Mesenteric fat pad (tissue), 1 donor: ENCODE measurements at places on chromosomes 3 and 15. TPM values are rescaled to one million over a fixed set of nuclear protein-coding genes. Genes with fewer than 3 reads are reported as not detected.
A peak's percentile ranks its signal among the peaks of the same experiment; 100 is the strongest.

GRCh38 chr15:48481802-48482201 lies 150.6 kb downstream of the DUT start:
- DNase-seq, result no peak

The FRMD4B gene
- 30.5 TPM for total RNA-seq

GRCh38 chr3:3172627-3173026 lies 6.9 kb downstream of the CRBN start:
- DNase-seq, result no peak

DNA sequence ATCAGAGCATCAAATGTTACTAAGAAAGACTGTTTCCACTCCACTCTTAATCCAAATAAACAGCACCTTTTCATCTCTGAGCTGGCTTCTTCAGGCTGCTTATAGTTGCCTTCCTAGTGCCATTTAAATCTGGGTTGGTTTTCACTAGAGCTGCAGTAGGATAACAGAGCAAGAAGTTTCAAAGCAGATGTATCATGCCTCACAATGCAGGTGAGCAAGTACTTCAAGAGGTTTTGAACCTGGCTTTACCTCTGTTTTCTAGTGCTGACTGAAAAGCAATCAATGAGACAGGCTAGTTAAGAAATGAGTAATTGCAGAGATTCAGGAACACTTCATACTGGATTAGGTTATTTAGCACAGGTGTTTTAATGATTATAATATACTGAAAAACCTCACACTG lies 147.7 kb upstream of the SATB1 start:
- DNase-seq, result no peak

DNA sequence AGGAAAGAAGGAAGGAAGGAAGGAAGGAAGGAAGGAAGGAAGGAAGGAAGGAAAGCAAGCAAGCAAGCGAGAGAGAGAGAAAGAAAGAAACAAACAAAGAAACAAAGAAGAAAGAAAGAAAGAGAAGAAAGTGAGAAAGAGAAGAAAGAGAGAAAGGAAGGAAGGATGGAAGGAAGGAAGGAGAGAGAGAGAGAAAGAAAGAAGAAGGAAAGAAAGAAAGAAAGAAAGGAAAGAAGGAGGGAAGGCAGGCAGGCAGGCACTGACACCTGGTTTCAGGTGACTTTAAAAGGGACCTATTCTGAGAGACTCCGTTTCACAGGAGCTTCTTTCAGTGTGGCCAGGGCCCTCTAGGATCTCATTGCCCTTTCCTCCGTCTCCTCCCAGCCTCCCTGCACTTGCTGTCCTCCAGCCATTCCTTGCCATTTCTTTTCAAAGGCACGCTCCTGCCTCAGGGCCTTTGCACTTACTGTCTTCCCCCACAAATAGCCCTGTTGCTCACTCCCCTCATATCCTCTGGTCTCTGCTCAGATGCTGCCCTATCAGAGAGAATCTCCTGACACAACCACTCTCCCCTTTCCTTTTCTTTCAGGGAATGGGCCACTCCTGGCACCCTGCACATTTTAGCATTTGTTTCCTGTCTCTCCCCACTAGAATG lies 31.5 kb downstream of the IL12A start:
- no peak for DNase-seq

The NANOGP8 gene
- not detected for total RNA-seq

DNA sequence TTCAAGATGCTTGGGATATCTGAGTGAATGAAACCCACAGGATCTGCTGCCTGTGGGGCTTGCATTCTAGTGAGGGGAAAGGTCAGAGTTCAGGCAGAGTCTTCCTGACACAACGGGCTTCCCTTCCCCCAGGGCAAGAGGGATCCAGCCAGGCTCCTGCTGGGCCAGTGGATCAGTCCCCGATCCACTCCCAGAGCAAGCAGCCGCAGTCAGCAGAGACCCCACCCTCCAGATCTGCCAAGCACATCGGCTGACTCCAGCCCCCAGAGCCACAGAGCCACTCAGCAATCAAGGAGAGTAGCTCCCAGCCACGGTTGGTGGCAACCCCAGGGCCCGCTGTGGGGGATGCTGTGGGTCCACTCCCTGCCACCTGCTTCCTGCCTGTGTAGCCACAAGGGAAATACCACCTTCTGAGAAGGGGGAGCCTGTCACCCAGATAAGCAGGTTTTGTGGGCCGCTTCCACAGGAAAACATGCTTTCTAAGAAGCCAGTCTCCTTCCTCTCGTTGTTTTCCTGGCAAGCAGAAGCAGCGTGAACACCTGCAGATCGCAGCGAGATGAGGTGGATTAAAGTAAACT lies 44.9 kb downstream of the CPN2 start:
- DNase-seq, result peak; percentile 74

- DNase-seq, result no peak
Measured at GRCh38 chr15:82880704-82881103, 71.3 kb downstream of the WHAMM start.

The NUP210 gene
- 1.5 TPM for total RNA-seq

GRCh38 chr15:88747111-88747510 lies 56.1 kb upstream of the ACAN start:
- no peak for DNase-seq

The TLE3 gene
- 52.5 TPM for total RNA-seq

DNA sequence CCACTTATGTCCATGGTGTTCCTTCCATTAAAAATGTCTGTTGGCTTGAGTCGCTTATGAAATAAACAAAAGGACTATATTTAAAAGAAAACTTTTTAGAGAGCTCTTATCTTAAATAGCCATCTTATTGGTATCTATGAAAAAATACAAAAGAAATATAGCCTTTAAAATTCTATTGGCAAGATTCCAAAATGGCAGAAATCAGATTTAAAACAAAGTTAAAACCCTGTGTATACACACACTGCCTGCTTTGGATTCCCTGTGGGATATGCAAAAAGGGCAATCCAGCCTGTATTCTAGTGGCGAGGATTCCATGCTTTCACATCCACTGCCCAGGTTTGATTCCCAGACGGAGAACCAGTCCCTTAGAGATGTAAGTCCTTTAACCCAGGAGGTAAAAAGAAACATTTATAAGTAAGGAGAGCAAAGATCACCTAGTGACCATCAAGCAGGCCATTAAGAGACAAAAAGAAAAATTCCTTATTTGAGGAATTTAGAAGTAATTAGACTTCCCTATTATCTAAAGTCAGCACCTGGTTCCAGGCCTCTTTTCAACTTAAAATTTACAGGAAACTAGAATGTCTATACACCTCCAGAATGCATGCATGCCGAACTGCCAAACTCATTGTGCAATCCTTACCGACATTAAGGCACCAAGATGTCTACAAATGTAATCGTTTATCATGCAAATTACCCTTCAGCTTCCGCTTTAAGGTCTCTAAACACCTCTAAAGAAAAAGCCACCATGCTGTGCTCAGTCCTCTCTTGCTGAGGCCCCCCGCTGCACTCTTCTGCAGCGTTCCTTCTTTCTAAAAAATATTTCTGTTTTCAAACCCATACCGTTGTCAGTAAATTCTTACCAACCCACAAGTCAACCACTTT lies 69.6 kb upstream of the STRIT1 start:
- no peak for DNase-seq

The PXYLP1 gene
- total RNA-seq, result 7.1 TPM

DNA sequence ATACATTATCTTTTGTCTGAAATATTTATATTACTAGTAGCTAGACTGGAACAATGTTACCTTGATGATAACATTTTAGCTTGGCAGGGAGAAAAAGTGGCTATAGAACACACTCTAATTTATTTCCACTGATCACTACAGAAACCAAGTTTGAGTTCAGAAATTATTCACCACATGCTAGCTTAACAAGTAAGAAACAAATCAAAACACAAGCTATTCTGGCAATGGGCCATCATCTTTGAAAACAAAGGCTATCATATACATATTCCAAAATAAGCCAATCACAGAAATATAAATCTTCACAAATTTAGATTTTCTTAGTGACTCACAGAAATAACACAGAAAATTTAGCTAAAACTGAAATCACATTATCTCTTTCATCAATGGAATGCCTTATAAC lies 17.1 kb downstream of the AQR start:
- no peak for DNase-seq

The CHRD gene
- total RNA-seq, result 11.3 TPM

- no peak for DNase-seq
Measured at GRCh38 chr3:81789691-81790090, 28.2 kb upstream of the GBE1 start.

DNA sequence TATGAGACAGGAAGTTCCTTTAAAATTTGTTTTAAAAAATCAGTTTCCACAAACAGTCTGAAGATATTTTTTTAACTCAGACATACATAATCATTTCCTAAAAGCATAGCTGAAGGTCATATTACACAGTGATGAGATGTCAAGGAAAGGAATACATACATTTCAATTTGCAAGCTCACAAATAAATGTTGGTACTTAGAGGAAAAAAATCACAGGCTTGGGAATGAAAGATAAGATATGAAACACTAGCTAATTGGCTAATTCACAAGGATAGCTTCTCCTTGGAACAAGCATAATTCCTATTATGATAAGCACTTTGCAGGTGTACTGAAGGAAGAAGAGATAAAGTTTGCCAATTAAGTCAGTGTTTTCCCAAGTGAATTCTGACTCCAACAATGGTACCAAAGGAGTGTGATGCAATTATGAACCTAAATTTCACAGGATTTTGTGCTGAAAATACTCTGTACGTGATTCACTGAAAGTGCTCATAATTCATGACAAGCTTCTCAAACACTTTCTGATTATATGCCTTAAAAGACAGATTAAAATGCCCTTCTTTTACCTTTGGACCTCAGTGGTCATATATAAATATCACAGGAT lies 112.4 kb downstream of the FRMD5 start:
- DNase-seq, result no peak

DNA sequence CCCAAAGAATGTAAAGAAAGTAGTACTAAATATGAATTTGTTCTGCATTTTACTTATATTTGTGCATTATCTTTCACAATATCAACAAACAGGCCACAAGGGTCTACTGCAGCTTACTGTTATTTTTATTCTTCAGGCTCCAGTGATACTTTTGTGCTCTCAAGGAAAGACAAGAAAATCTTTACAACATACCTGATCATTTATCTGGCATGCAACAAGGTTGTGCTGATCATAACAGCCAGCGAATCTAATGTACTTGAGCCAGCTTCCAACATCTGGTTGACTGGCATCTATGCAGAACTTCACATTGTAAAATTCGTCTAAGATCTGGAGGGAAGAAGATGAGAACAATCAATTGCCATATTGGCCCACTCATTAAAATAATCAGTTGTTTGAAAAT lies 520.0 kb downstream of the MECOM start:
- DNase-seq, result no peak

The C3orf22 gene
- not detected for total RNA-seq

GRCh38 chr3:148951599-148952361 lies 39.6 kb upstream of the GYG1 start:
- no peak for DNase-seq

GRCh38 chr3:160134454-160134853 lies 90.8 kb upstream of the C3orf80 start:
- DNase-seq, result no peak

- no peak for DNase-seq
Measured at GRCh38 chr3:107962946-107963345, 127.9 kb downstream of the CD47 start.

GRCh38 chr3:196553551-196553950 lies 14.8 kb downstream of the WDR53 start:
- DNase-seq, result no peak

The SOX2 gene
- not detected for total RNA-seq

GRCh38 chr15:59347915-59348314 lies 24.8 kb downstream of the MYO1E start:
- no peak for DNase-seq

GRCh38 chr3:102129760-102130608 lies 280.7 kb downstream of the NFKBIZ start:
- no peak for DNase-seq

- no peak for DNase-seq
Measured at GRCh38 chr3:37770938-37771918, 90.5 kb upstream of the CTDSPL start.

DNA sequence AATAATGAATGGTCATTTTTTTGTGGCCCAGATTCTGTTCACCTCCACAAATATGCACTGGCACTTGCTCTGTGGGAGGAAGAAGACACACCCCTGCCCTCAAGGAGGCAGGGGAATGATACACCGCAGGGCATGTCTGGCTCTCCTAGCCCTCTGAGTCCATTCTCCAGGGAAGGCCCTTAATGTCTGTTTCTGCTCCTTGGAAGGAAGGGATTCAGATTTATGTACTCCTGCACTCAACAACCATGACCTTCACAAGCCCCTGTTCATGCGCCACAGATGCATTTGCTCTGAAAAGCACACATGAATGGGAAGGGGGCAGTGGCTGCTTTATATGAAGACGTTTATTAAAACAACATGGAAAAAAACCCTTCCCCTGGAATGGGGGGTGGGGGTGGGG lies 333.8 kb downstream of the EPHB1 start:
- no peak for DNase-seq

The DNAH12 gene
- 0.06 TPM for total RNA-seq

The PLA2G4D gene
- total RNA-seq, result not detected

GRCh38 chr15:64144192-64144564 lies 7.4 kb upstream of the SNX22 start:
- DNase-seq, result no peak

GRCh38 chr15:64058279-64058678 lies 12.0 kb upstream of the DAPK2 start:
- DNase-seq, result no peak

- no peak for DNase-seq
Measured at GRCh38 chr3:182981038-182981380, 671 bp upstream of the DCUN1D1 start.

DNA sequence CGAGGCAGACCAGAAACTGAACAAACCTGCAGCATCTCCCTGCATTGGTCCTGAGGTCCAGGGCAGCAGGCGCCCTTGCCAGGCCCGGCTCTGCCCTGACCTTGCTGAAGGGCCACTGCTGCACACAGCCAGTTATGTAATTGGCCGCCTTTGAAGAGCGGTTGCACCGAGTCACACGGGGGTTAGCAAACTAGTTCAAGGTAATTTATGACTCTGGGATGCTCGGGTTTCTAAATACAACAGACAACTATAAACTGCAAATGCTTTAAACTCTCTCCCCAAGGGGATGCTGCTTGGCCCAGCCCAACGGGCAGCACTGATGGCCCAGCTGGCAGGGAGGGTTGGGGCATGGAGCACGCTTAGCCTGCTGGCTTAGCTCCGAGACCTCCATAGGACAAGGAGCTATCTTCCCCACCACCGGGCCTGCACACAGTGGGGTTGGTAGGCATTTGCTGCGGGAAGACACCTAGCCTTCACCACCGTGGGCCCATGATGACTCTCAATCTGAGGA lies 60.3 kb upstream of the IQSEC1 start:
- DNase-seq, result peak; percentile 53

GRCh38 chr3:183664913-183665381 lies 29.5 kb downstream of the KLHL24 start:
- DNase-seq, result no peak

GRCh38 chr3:141170678-141171295 lies 60.8 kb upstream of the PXYLP1 start:
- DNase-seq, result no peak

- DNase-seq, result no peak
Measured at GRCh38 chr3:153290268-153291015, 128.4 kb downstream of the RAP2B start.
